ENCODE measurements at places on chromosomes 11 and 22.
A peak's percentile ranks its signal among the peaks of the same experiment; 100 is the strongest.

DNA sequence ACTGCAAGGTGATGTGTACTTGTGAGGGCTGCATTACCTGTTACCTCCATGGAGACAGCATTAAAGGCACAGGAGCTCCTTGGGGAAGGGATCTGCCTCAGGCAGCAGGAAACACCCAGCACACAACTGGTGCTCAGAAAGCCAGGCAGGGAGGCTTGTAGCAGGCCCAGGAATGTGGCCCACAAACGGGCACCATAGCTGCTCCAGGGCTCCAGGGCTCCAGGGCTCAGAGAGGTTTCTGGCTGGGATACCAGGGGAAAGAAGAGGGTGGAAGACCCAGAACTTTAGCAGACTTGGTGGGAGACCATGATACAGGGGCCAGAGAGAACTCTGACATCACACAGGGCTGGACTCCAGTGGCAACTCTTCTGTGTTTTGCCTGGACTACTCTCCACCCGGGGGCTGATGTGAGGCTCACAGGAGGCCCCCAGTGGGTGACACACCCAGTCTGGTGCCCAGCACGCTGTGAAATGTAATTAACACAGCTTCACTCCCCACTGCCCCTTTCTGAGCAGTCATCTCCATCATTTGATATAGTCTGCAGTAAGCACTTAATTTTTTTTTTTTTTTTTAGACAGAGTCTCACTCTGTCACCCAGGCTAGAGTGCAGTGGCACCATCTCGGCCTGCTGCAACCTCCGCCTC lies 14.7 kb upstream of the SULT4A1 start:
- H3K27ac ChIP-seq = no peak overlapping the region
- peaks cover 53% of the 10 kb centered on the region for H3K27me3 ChIP-seq
- H3K36me3 ChIP-seq = no peaks in the 10 kb centered on the region
- H3K4me3 ChIP-seq = no peak overlapping the region
- H3K4me1 ChIP-seq = no peaks in the 10 kb centered on the region

GRCh38 chr22:32202539-32203180 lies 2.2 kb downstream of the RFPL2 start:
- peaks cover 16% of the 10 kb centered on the region for H3K4me1 ChIP-seq
- DNase-seq = no peak
- H3K36me3 ChIP-seq = no peaks in the 10 kb centered on the region
- peak overlapping the region; percentile 8 for H3K4me3 ChIP-seq
- peaks cover 84% of the 10 kb centered on the region for H3K27me3 ChIP-seq

GRCh38 chr11:43639920-43640319 lies 40.6 kb upstream of the HSD17B12 start:
- no peak for DNase-seq
- no peak overlapping the region for H3K4me3 ChIP-seq
- peaks cover 10% of the 10 kb centered on the region for H3K4me1 ChIP-seq
- H3K27me3 ChIP-seq = peaks cover 51% of the 10 kb centered on the region

GRCh38 chr11:18987454-18988231 lies 48.4 kb upstream of the MRGPRX1 start:
- no peak overlapping the region for H3K4me3 ChIP-seq
- DNase-seq = no peak
- H3K27me3 ChIP-seq = peaks cover 45% of the 10 kb centered on the region
- no peaks in the 10 kb centered on the region for H3K4me1 ChIP-seq
- no peaks in the 10 kb centered on the region for H3K36me3 ChIP-seq

DNA sequence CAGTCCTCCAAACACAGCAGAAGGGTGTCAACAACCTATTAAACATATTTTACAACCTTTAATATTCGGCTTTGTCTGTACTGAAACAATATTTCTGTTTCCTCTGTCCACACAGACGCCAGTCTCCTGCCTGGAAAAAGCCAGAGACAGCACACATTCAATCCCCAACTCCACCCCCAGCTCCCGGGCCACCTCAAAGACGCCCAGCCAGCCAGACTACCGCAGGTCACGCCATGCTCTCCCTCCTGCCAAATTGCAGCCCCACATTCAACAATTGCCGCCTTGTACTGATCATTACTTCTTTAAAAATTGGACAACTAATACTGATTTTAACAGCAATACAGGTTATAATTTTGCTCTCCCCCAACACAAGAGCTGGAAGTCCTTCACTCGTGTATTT lies 1.2 kb downstream of the SERGEF start:
- H3K36me3 ChIP-seq = peaks cover 2% of the 10 kb centered on the region
- peak overlapping the region; percentile 96 for H3K4me3 ChIP-seq
- peaks cover 18% of the 10 kb centered on the region for H3K4me1 ChIP-seq
- H3K27me3 ChIP-seq = peaks cover 22% of the 10 kb centered on the region

- no peak overlapping the region for H3K27ac ChIP-seq
- H3K27me3 ChIP-seq = no peaks in the 10 kb centered on the region
- H3K4me1 ChIP-seq = peaks cover 6% of the 10 kb centered on the region
- DNase-seq = no peak
- H3K36me3 ChIP-seq = peaks cover 15% of the 10 kb centered on the region
- H3K4me3 ChIP-seq = no peak overlapping the region
These were observed 5.7 kb downstream of the SIRT3 start for GRCh38 chr11:230431-230830.

DNA sequence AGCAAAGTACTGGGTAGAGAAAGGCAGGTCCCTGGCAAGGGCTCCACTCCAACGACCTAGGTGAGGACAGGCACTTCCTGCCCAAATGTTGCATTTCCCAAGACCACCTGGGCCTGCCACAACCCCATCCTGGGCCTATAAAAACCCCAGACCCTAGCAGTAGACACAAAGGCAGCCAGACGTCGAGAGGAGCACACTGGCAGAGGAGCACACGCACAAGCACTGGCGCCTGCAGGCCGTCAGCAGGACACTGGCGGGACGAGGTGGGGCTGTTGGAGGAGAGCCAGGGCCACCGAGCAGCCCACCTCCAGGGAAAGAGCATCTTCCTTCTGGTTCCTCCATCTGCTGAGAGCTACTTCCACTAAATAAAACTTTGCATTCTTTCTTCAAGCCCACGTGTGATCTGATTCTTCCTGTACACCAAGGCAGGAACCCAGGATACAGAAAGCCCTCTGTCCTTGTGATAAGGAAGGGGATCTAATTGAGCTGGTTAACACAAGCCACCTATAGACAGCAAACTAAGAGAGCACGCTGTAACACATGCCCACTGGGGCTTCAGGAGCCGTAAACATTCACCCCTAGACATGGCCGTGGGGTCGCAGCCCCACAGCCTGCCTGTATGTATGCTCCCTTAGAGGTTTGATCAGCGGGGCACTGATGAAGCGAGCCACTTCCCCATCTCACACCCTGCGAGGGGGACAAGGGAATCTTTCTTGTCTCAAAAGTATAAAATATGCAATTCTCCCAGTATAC lies 89.7 kb upstream of the MTMR2 start:
- H3K4me3 ChIP-seq = no peak overlapping the region
- peak overlapping the region; percentile 52 for H3K27ac ChIP-seq

- H3K4me1 ChIP-seq = no peaks in the 10 kb centered on the region
- H3K27me3 ChIP-seq = no peaks in the 10 kb centered on the region
- H3K36me3 ChIP-seq = no peaks in the 10 kb centered on the region
- no peak for DNase-seq
These were observed 67.1 kb downstream of the SLC1A2 start for GRCh38 chr11:35352077-35352888.

DNA sequence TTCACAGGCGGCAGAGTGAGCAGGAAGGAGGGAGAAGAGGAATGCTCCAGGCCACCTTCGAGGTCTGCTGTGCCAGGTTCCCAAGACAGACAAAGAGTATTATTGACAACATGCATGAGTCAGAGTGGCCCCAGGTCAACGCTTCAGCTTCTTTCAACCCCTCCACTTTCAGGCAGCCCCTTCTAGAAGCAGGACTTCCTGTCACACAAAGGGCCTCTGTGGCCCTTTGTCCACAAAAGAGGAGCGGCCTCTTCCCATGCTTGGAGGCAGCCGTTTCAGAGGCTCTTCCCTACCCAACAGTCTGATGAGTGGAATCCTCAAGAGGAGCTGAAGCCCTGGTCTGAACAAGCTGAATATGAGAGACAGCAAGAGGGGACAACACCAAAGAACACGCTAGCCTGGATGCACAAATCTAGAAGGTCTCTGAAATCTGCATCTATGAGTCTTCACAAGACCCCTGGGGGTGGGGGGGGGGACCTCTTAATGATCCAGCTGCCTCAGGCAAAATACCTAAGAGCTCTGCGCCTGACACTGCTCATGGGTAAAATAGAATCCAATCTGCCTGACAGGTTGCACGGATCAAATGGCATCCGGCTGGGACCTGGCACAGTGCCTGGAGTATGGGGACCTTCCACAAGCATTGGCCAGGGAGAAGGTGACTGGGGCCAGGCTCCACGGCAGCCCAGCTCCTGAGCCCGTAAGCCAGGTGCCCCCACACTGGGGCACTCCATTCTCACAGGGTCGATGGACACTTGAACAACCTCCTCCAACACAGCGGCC lies 67.5 kb downstream of the PACSIN2 start:
- H3K36me3 ChIP-seq = no peaks in the 10 kb centered on the region
- peak overlapping the region; percentile 87 for H3K27ac ChIP-seq
- H3K4me3 ChIP-seq = no peak overlapping the region

DNA sequence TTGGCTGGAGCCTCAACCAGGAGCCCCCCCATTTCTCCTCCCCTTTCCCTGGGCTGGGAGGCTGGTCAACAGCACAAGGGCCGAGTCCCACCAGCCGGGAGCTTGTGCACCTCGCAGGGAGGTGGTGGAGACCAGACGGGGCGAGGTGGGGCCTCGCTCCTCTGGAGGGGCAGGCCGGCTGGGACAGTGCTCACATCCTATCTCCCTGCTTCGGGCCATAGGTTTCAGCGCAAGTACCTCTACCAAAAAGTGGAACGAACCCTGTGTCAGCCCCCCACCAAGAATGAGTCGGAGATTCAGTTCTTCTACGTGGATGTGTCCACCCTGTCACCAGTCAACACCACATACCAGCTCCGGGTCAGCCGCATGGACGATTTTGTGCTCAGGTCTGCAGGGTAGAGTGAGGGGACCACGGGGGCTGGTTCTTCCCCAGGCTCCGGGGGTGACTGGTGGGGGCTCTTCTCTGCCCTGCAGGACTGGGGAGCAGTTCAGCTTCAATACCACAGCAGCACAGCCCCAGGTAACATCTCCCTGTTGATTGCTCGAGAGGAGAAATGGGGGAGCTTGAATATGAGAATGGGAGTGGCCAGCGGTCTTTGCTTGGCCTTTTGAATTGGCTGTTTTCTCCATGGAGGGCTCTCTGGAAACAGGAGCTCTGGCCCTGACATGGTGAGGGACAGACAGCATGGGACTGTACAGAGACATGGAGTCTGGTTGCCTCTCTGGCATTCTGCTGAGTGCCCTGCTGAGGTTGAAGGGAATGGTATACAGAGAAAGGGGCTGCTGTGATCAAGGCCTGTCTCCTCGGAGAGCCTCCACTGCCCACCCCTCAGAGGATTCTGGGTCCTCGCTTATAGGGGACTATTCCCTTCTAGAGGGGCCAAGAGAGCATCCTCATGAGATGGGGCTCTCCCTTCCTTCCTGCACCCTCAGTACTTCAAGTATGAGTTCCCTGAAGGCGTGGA lies 3.3 kb downstream of the SIDT2 start:
- no peaks in the 10 kb centered on the region for H3K27me3 ChIP-seq
- H3K4me3 ChIP-seq = no peak overlapping the region
- no peak overlapping the region for H3K27ac ChIP-seq
- no peak for DNase-seq
- peaks cover 3% of the 10 kb centered on the region for H3K36me3 ChIP-seq

DNA sequence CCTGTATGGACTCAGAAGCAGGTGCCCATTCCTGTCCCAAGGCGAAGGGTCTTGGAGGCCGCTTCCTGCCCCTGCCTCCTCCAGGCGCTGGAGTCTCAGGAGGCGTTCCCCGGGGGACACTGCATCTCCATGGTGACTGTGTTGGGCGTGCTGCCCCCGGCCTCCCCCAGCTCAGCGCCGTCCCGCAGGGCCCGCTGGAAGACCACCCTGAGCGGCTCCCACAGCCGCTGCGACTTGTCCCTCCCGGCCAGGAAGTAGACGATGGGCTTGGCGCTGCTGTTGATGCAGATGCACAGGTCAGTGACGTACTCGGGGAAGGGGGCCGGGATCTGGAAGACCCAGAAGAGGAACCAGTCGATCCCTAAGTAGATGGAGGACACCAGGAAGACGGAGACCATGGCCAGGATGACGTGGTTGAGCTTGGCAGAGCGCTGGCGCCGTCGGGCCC lies 7.8 kb downstream of the MRGPRF start:
- H3K27ac ChIP-seq = no peak overlapping the region
- DNase-seq = no peak
- peaks cover 35% of the 10 kb centered on the region for H3K4me1 ChIP-seq
- H3K27me3 ChIP-seq = no peaks in the 10 kb centered on the region

- H3K27ac ChIP-seq = peak overlapping the region; percentile 94
- DNase-seq = no peak
- no peaks in the 10 kb centered on the region for H3K27me3 ChIP-seq
- peaks cover 54% of the 10 kb centered on the region for H3K4me1 ChIP-seq
- peaks cover 6% of the 10 kb centered on the region for H3K36me3 ChIP-seq
These were observed 69.5 kb downstream of the ZNRF3 start for GRCh38 chr22:28952857-28953256.

GRCh38 chr11:6598555-6598954 lies 4.9 kb downstream of the RRP8 start:
- H3K4me3 ChIP-seq = no peak overlapping the region
- no peaks in the 10 kb centered on the region for H3K27me3 ChIP-seq
- no peak for DNase-seq
- no peak overlapping the region for H3K27ac ChIP-seq

GRCh38 chr11:100914415-100915110 lies 215.1 kb downstream of the PGR start:
- no peak for DNase-seq
- H3K27me3 ChIP-seq = no peaks in the 10 kb centered on the region
- no peak overlapping the region for H3K4me3 ChIP-seq
- H3K36me3 ChIP-seq = peaks cover 5% of the 10 kb centered on the region

DNA sequence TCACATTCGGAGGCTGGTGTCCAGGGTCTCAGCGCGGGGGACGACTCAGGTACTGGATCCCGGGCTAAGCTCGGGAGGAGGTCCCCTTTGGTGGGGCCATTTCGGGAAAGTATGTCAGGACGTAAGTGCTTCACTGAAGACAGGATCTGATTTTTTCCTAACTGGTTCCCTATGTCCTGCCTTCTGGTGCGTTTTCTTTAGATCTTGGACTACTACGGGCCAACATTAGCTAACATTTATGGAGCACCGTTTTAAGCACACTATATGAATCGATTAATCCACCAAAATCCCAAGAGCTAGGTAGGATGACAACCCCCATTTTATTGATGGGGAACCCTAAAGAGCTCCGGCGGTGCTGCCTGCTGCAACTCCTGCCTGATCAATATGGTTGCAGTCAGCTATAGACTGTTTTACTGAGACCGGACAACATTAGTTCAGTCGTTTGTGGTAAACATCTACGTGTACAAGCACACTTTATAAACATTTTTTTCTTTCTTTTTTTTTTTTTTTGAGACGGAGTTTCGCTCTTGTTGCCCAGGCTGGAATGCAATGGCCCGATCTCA lies 17.0 kb upstream of the WDR74 start:
- peaks cover 80% of the 10 kb centered on the region for H3K4me1 ChIP-seq
- H3K36me3 ChIP-seq = peaks cover 24% of the 10 kb centered on the region
- peak overlapping the region; percentile 95 for H3K27ac ChIP-seq
- peak overlapping the region; percentile 96 for H3K4me3 ChIP-seq
- DNase-seq = no peak
- no peaks in the 10 kb centered on the region for H3K27me3 ChIP-seq

DNA sequence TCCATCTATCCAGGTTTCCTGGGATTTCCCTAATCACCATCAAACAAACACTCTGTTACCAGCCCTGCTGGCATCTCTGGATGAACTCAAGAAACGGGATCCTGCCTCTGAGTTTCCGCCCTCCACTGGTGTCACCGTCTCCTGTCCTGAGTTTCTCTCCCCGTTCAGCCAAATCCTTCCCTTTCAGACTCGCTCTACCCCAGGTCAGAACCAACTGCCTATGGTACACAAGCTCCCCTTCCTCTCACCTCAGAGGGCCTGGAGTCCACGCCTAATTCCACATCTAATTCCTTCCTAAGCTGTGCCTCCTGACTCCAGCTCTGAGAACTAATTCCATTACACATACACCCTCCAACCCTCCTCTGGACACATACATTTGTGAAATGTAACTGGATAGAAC lies 96.1 kb downstream of the SHANK2 start:
- no peak for DNase-seq
- no peak overlapping the region for H3K4me3 ChIP-seq
- peaks cover 12% of the 10 kb centered on the region for H3K4me1 ChIP-seq
- no peak overlapping the region for H3K27ac ChIP-seq
